ENCODE measurements at places on chromosomes 11 and 22.

DNA sequence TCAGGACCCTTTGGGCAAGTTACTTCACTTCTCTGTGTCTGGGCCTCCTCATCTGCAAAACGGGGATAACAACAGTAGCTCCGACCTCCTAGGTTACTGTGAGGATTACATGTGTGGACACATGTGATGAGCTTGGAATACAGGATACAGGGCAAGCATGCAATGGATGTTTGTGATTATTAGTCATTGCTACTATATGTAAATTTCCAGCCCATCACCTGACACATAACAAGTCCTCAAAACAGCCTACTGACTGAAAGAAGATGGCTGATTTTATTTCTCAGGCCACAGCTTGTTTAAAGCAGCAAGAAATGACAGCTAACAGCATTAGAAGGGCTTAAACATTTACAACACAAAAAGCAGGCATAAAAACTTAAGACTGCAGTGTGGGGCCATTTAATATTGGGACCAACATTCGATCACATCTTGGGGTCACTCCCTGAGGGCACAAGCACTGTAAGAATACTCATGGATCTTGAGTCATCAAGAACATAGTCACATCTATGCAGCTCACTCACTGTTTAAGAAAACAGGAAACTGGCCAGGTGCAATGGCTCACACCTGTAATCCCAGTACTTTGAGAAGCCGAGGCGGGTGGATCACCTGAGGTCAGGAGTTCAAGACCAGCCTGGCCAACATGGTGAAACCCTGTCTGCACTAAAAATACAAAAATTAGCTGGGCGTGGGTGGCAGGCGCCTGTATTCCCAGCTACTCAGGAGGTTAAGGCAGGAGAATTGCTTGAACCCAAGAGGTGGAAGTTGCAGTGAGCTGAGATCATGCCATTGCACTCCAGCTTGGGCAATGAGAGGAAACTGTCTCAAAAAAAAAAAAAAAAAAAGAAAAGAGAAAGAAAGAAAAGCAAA, 49.5 kb downstream of the ABTB2 start:
- no peak for DNase-seq

- no peak for DNase-seq
Observed at GRCh38 chr11:117790279-117790678, 6.7 kb downstream of the DSCAML1 start.

GRCh38 chr11:65130631-65131416, 3.5 kb downstream of the SYVN1 start:
- no peak for DNase-seq

DNA sequence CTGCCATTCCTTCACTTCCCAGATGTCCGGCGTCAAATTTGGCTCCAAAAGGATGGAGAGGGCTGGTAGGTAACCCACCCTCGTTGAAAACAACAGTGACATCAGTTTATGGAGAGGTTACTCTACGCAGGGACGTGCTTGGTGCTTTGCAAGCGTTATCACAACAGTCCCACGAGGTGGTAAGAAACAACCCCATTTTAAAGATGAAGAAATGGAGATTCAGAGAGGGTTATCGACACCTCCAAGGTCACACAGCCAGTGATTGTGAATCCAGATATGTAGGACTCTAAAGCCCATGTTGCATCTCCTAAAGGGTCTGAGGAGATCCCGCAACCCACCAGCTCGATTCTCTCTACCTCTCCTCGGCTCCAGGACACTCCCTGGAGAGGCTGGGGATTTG, 773 bp downstream of the MIAT start:
- DNase-seq, result no peak

GRCh38 chr11:117064275-117064674, 34.0 kb downstream of the SIK3 start:
- DNase-seq, result no peak

- DNase-seq, result no peak
Observed at GRCh38 chr11:86116386-86116726, 47.5 kb upstream of the PICALM start.

DNA sequence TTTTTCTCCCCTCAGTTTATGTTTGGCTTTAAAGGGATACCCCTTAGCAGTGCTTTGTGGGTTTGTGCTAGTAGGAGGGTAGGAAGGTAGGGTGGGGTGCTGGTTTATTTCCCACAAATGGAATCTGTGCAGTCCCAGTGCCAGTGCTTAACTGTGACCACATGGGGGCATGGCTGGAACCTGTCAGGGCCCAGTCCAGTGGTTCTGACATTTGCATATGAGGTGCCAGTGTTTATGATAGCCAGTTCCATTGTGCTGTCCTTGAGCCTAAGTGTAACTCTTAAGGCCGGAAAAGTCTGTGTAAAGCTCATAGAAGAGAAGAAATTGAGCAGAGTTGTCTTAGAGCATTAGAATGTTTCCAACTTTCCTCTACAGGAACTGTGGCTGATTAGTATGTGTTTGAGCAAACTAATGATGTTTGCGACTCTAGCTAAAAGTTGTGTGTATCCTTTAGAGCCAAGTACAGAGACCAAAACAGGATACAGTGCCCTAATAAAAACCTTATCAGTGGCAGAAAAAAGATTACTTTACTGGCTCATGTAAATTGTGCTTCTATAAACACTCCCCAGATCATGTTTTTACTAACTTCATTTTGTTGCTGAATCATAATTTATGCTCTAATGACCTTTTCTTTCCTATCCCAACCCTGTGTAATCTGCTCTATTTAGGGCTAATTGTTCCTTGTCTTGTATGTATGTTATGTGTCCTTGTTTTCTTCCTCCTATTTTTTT, 38.1 kb downstream of the DIXDC1 start:
- DNase-seq, result no peak

Measured in activated CD8-positive, alpha-beta memory T cell treated with anti-CD3 and anti-CD28 coated beads for 24 hours (primary cell).